ENCODE measurements at places on chromosomes 13 and 19.

DNA sequence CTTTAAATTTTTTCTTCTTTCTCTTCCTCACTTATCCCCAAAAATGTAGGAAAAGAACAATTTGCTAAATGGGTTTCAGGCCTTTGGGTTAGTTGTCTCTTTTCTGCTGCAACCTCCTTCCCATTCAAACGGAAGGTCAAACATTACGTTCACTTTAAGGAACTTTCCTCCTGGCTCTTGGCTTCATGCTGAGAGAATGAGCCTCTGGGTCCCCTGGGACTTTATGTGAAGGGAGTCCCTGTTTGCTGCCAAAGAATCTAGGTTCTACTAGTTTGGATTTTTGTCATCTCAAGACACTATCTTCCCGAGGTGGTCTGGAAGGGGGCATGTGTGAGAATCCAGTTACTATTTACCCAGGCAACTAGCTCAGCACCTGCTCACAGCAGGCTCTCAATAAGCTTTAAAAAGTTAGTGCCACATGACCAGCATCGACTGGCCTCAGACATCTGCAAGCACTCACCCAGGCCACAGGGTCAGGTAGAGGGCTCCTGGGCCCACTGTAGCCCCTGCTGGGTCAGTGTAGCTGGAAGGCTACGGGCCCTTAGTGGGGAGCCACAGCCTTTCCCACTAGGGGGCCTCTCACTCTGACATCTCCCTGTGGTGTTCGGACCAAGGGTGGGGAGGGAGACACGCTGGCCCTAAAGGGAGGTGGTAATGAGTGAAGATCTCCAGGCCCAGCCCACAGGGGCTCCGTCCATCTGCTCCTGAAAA lies 40.5 kb downstream of the FAM124A start:
- no peak for DNase-seq

- peak; percentile 45 for DNase-seq
Measured at GRCh38 chr19:3945838-3946237, 13.0 kb downstream of the NMRK2 start.

DNA sequence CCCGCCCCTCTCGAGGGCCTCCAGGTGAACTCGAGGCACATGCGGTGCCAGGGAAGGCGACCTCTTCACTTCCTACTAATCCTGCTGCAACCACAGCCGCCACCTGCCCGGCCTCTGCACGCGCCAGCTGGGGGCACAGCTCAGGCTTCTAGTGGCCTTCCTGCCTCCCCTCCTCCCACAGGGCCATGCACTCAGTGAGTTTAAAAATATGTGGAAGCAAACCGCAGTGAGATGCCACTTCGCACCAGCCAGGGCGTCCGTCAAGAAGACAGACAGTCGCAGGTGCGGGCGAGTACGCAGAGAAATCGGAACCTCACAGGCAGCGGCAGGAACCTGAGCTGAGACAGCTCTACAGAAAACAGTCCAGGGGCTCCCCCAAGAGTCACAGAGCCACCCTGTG lies 10.4 kb downstream of the LMNB2 start:
- no peak for DNase-seq

DNA sequence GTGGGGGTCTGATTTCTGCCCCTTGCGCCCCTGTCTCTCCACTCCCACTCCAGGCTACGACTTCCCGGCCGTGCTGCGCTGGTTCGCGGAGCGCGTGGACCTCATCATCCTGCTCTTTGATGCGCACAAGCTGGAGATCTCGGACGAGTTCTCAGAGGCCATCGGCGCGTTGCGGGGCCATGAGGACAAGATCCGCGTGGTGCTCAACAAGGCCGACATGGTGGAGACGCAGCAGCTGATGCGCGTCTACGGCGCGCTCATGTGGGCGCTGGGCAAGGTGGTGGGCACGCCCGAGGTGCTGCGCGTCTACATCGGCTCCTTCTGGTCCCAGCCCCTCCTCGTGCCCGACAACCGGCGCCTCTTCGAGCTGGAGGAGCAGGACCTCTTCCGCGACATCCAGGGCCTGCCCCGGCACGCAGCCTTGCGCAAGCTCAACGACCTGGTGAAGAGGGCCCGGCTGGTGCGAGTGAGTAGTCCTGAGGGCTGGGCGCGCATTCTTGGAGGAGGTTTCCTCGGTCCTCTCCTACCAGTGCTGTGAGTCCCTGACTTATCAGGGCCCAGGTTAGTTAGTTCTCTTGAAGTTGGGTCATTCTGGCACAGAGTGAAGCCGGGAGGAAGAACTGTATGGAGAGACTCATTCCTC lies 12.7 kb downstream of the EHD2 start:
- no peak for DNase-seq

GRCh38 chr19:54684527-54684926 lies 21.7 kb downstream of the LILRB4 start:
- DNase-seq: no peak

- peak; percentile 53 for DNase-seq
Measured at GRCh38 chr13:36158611-36159010, 27.4 kb upstream of the DCLK1 start.

DNA sequence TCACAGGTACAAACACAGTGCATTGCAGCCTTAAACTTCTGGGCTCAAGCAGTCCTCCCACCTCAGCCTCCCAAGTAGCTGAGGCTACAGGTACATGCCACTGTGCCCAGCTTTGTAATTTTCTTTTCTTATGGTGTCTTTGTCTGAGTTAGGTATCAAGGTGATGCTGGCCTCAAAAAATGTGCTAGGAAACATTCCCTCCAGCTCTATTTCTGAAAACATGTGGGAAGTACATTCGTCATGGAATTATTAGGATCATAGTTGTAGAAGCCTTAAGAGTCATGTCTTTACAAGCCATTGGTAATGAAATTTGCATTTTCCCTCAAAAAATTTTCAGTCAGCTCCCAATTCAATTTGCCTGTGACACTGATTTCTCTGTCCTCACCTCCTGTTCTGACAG lies 231.6 kb downstream of the DCT start:
- DNase-seq: no peak

DNA sequence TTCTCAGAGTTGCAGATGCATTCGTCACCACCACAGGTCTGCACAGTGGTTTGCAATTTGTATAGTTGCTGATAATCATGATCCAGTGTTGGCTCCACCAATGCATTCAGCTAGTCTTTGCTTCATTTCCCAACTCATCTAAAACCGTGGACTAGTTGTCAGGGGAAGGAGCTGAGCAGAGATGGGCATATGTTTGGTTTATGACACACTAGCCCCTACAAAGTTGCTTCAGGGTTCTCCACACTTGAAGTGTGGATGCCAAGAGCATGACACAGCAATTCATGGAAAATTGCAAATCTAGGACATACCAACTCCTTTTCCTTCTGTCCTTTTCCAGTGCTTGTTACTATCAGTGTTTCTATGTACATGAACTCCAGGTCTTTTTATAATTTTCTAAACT lies 168.0 kb downstream of the TNFSF13B start:
- peak; percentile 67 for DNase-seq

- DNase-seq: no peak
Measured at GRCh38 chr19:39754971-39755370, 17.1 kb upstream of the CLC start.

DNA sequence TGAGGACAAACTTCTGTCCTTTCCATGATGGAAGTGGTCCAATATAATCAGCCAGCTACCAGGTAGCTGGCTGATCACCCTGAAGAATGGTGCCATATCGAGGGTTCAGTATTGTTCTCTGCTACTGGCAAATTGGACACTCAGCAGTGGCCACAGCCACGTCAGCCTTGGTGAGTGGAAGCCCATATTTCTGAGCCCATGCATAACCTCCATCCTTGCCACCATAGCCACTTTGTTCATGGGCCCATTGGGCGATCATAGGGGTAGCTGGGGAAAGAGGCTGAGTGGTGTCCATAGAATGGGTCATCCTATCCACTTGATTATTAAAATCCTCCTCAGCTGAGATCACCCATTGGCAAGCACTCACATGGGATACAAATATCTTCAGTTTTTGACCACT lies 565.8 kb downstream of the IRS2 start:
- DNase-seq: no peak

DNA sequence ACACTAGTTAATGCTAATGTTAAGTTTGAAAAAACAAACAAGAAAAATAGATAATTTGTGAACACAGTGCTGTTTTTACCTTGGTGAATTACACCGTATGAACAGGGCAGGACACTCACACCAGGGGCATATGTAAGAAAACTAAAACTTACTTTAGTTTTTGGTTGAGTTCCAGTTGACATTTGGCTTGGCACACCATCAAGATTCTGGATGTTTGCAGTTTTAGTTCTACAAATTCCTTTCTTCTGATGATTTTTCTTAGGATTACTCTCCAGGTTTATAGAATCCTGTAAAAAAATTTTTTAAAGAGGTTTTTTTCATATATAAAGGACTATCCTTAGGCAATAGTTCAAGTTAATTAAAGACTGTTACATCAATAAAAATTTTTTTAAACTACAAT lies 238.5 kb upstream of the STARD13 start:
- peak; percentile 93 for DNase-seq

- DNase-seq: no peak
Measured at GRCh38 chr19:44700547-44700946, 1.6 kb downstream of the CEACAM16 start.

GRCh38 chr13:113152691-113152983 lies 5.8 kb upstream of the PROZ start:
- no peak for DNase-seq

GRCh38 chr19:43776286-43776685 lies 4.5 kb downstream of the KCNN4 start:
- DNase-seq: no peak

GRCh38 chr13:72293206-72293605 lies 426.2 kb upstream of the DACH1 start:
- no peak for DNase-seq

- peak; percentile 51 for DNase-seq
Measured at GRCh38 chr13:75749407-75749806, 113.3 kb downstream of the LMO7 start.

GRCh38 chr13:50153401-50153800 lies 138.2 kb downstream of the KCNRG start:
- no peak for DNase-seq

DNA sequence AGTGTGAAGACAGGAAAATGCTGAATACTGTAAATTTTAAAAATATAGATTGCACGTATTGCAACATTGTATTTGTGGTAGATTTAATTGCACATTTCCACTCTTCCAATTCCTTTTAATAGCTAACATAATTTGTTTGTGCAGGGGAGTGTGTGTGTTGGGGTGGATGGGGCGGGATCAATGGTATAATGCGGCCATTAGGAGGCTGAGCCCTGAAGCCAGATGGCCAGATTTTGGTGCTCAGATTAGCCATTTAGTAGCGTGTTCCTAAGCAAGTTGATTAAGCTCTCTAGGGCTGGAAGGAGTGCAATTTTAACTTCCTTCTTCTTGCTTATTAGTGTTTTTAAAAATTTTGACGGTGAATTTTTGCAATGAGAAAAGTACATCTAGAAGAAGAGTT lies 5.8 kb downstream of the OXGR1 start:
- DNase-seq: no peak

DNA sequence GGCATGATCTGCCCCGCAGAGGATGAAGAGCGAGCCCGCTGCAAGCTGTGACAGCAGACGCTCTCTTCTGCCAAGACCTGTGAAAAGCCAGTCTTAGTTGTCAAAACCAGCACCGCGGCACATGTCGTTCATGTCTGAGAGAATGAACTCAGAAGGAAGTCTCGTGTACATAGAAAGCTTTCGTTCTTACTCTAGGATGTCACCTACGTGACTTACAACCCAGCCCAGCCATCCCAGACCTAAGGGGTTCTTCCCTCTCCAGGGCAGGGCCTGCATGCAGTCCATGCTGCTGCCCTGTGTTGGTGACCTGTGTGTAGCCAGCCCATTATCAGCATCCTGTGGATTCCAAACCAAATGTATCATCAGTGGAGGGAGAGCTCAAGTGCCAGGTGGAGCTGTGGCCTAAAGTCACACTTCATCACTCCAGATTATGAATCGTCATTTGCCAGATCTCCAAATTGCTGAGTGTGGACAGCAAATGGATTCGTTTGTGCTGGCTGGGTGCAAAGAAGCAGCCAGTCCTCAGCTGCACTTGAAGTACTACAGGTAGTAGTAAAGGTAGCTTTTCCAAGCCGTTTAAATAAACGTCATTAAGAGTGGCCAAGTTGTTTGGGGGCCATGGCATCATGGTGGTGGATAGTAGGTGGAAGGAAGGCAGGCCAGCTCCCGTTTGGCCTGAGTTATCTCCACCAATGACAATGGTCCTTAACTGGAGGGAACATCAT lies 73.9 kb upstream of the GPR183 start:
- no peak for DNase-seq

DNA sequence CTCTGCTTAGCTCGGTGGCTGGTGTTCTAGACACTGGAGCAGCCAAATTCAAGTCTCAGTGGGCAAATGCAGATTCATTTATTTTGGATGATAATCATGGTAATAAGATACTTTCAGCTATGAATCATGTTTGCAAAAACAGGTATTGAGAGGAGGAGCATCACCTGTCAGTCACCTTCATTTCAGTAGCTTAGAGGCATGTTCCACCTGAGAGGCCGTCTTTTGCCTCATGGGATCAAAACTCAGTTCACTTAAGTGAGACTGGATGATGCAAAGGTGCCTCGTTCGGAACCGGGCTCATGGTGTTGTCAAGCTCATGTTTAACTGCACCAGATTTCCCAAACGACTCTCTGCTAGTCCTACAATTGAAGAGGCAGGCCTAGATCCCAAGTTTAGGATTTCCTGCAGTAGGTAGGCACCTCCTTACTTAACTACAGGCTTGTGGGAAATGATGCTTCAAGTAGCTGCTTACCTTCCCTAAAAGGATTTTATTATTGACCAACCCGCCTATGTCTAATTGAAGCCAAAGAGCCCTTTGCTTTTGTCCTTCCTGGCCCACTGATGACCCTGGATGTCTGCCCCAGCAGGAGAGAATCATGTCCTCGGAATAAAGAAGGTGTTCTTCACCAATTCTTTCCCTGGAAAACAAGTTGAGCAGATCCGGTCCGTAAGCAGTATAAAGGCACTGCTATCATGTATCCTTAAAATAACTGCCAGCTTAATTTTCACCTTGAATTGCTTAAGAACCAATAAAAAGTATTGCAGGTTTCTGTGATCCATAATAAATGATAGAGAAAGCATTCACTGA lies 60.0 kb downstream of the ZAR1L start:
- DNase-seq: no peak

GRCh38 chr19:46186101-46186716 lies 38.2 kb downstream of the IGFL2 start:
- no peak for DNase-seq

DNA sequence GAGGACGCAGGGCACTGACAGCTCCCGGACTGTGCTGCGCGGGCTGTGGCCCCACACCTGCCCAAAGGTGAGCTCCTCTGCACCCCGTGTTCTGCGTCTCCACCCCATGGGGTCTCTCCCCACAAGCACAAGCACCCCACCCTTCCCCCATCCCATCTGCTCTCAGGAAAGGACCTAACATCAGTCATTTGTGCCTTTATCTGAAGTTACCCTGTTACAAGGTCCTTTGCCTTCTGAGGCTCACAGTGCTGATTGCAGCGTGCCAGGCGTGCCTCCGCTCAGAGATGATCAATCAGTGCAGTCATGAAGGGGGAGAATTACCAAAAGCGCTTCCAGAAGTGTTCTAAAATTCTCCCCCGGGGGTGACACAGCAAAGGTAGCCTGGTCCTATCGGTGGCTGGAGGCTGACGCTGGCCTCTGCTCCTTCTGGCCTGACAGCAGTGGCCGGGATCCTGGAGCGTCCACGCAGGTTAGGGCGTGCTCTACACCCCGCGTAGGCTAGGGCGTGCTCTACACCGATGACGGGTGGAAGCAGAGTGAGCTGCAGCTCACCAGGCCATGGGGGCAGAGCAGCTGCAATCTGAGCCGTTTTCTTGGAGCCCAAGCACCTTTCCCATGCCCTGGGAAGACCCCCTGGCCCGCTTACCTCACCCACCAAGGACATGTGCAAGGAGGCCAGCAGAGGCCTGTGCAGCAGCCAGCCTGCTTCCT lies 84.7 kb upstream of the TM9SF2 start:
- no peak for DNase-seq

All from fibroblast of skin of back (primary cell).